ENCODE measurements at places on chromosomes 4 and X.

DNA sequence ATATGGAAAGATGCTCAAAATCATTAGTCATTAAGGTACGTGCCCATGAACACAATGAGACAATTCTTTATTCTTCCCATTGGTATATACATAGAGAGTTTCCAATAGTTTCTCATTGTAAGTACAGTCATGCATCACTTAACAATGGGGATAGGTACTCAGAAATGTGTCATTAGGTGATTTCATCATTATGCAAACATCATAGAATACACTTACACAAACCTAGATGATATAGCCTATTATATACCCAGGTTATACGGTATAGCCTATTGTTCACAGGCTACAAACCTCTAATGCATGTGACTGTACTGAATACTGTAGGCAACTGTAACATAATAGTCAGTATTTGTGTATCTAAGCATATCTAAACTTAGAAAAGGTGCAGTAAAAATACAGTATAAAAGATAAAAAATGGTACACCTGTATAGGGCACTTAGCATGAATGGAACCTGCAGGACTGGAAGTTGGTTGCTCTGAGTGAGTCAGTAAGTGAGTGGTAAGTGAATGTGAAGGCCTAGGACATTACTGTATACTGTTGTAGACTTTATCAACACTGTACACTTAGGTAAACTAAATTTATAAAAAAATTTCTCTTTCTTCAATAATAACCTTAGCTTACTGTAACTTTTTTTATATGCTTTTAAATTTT lies 49.6 kb downstream of the KLHL13 start:
- DNase-seq = no peak

- DNase-seq = no peak
Measured at GRCh38 chr4:146814750-146815149, 130.9 kb downstream of the TTC29 start.

- DNase-seq = no peak
Measured at GRCh38 chr4:85928775-85929591, 430.9 kb downstream of the MAPK10 start.

DNA sequence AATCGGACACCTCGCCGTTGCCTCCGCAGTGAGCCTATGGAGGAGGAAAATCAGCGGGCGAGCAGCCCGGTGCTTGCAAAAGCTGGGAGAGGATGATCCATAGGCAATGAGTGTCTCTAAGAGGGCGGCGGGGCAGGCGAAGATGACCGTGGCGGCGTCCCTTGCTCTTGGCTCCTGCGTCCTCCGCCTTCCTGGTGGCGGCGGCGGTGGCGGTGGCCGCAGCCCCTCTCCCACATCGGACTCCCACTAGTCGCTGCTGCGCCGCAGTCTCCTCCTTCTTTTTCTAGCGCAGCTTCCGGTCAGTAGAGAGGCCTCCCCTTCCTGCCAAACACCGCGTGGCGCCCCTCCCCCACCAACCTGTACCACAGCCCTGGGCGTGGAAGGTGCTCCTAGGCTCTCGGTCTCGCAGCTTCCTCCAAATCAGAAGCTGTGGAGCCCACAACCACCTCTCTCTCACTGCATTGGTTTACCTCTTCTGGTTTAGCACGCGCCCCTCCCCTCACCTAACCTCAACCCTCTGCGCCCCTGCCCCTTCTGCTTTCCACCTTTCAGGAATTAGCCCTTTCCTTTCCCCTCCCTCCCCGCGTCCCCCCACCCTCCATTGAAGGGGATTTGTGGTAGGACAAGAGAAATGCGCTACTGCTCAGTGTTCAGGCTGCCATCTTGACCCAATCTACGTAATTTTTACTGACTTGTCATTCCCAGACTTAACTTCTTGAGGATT lies at the start of gene SPIN3:
Gene SPIN3, minus strand, starts transcription at position 271 of the 724 bp plus-strand sequence. CDS start 594 bp downstream, outside the sequence.
- DNase-seq = no peak

DNA sequence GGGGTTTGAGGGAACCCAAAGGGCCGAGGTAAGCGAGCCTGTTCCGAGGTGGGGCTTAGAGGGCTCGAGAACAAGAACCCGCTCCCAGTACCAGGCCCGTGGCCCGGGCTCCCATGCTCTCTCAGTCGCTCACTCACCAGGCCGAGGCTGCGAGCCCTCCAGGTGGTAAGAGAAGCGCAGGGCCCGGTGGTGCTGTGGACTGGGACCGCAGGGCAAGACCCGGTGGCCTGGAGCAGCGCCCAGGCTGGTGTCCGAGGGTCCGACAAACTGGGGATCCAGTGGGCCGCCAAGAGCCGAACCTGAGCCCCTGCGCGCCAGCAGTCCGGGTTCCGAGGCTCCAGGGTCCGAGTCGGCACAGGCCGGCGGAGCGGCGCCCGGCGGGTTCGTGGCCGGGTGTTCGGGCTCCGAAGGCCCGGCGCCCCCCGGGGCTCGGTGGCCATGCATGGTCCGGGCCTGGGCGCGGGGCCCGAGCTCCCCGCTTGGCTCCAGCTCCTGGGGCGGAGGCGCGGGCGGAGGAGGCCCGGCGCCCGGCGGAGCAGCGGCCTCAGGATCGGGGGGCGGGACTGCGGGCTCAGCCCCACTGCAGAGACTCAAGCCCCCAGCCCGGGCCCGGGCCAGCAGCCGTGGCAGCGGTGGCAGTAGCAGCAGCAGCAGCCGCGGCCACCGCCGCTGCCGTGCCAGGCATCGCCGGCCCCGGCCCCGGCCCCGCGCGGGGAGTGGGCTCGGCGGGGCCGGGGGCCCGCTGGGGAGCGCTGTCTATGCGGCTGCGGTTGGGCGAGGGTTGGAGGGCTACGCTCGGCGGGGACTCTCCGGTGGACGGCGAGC lies 833 bp downstream of the FGD1 start:
- DNase-seq = no peak

Measured in NCI-H1048 (cell line).